ENCODE measurements at places on chromosomes 1 and 21. TPM values are rescaled to one million over a fixed set of nuclear protein-coding genes. Genes with fewer than 3 reads are reported as not detected.

DNA sequence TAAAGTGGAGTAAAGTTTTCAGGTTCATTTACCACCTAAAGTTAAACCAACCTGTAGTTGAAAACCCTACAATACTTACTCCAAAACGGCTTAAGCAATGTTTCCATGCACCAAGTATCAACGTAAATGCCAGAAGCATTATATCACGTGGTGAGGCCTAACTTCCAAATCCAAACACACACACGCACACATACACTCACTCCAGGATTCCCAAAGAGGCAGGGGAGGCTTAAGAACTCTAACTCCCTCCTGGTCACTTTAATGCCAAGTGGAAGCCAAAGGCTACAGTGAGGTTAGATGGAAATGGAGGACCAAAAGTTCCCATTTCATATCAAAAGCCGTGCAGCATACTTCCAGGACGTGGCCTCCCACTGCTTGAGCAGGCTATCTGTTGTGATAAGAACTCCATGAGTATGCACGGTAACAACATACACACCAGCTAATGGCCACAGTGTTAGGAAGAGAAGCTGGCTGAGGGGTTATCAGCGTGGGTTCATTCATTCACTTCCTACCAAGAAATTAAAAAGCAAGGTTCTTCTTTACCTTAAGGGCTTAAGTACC is 224.1 kb downstream of the SLC45A1 start:
- DNase-seq = no peak

- peak; percentile 51 for DNase-seq
These were observed 510 bp downstream of the DENND4B start for GRCh38 chr1:153945795-153946621.

DNA sequence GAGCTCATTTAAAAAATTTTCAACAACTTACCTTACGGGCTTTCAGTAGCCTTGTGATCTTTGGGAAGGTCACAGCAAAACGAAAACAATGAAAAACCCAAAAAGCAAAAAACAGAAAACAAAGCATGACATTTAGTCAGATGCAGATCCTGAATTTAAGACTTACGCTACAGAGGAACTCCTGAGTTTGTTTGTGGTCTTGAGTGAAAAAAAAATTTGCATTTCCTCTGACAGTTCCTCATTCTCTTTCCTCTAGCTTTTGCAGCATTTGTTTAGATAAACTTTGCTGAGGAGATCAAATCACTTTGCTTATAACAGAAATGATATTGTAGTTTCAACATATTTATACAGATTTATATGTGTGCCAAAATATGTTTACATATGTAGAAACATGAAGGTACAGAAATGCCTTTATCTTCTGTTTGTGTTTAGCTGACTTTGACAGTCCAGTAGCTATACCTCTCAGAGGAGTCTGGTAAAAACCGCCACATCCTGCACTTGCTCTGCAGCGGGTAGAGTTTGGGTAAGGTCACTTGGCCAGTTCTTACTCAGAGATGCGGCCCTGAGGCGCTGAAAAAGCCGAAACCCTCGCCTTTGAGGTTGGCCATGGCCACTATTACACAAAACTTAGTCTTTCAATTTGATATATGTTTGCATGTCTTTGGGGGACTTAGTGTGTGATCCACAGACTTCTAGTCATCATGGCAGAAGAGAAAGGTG is 142.5 kb downstream of the TNR start:
- DNase-seq = no peak

Gene ADAM30
- not detected for total RNA-seq

- DNase-seq = no peak
These were observed 11.4 kb downstream of the SLC45A3 start for GRCh38 chr1:205668951-205669340.

DNA sequence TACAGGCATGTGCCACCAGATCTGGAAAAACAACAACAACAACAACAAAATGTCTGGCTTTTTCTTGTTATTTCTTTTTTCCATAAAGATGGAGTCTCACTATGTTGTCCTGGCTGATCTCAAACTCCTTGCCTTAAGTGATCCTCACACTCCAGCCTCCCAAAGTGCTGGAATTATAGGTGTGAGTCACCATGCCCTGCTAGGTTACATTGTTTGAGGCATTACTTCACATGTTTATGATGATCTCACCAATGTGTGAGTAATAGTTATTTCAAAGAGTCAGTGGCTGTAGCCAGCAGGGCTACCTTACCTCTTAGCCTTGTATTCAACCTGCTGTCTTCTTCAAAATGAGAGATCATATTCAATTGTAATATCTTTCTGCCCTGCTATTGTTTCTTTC is 445.7 kb downstream of the AMY1C start:
- DNase-seq = peak; percentile 43

Gene C1orf141
- not detected for total RNA-seq

DNA sequence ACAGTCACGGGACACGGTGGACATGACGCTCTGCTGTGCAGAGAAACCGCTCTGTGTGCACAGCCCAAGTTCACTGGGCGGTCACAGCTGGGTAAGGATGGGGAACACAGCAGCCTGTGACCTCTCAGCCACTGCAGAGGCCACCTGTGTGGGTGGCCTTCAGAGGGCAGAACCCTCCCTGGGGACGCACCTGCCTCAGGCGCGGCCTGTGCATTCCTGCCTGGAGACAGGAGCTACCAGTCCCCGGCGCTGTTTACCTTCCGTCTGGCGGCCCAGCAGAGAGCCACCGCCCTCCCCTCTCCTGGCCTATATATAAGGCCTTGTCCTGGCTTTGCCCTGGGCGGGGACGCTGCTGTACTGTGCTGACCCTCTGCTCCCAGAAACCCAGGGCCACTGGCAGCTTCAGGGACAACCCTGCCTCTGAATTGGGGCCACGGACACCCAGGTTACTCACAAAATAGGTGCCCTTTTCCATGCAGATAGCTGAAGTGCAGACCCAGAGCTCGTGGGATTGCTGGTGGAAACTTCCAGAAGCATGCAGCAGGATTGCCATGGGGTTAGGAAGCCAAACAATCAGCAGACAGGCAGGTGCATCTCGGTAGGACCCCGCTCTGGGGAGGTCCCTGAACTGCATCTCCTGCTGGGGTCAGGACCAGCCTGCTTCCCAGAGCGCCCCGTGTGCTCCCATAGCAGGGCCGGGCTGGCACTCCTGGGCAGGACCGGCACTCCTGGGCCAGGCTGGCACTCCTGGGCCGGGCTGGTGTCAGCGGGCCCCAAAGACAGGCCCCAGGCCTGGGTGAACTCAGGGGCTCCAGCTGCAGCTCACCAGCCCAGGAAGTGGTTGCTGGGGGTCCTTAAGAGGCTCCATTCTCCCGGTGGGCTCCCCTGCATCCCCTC is 83.6 kb downstream of the SIK1 start:
- no peak for DNase-seq

DNA sequence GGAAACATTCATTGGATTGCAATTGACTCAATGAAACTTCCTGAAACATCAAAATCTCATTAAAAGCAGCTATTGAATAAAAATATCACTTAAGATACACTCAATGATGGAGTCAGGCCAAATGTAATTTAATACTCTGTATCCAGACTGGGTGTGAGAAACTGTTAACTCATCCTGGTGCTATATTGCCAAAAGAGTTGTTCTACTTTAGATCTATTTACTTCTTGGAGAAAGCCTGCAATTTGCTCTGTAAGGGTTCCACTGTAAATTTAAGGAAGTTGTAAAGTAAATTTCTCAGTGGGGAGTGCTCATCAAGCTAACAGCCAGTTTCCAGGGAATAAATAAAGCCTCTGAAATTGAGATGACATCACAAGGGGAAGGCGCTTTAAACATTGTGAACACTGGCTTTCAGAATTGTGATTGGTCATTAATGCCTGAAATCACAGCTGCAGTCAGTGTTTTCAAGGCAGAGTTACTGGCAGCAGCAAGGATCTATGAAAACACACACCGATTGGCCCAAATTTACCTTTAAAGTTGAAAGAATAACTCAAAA is 91.4 kb downstream of the OLFM3 start:
- peak; percentile 3 for DNase-seq

DNA sequence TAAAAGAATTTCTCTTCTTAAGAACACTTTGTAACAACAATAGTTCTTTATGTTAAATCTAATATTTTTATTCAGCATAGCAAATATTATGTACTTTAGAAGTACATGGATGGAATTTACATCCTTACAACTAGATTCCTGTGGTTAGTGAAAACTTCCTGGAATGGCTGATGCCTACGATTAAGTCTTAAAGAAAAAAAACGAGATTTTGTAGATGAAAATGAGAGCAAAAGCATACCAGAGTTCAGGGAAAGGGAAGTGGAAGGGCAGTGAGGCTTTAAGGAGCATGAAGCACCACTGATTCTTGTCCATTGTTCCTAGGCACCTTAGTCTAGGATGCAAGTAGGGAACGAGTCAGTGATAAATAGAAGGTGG is 26.7 kb downstream of the CFH start:
- peak; percentile 36 for DNase-seq

DNA sequence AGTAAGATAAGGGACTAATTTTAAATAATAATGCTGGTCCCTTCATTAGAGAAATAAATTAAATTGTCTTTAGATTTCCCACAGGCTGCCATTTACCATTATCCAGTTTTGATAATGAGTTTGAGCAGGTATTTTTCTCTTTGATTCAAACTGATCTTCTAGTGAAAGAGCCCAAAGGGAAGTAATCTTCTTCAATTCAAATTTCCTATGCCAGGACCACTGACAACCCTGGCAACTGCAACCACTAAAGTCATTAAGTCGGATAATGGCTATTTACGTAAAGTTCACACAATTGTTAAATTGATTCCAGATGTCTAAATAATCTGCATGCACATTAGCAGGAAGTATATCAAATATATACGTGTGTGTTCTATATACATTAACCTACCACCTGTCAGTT is 399.3 kb downstream of the PTPRC start:
- DNase-seq = no peak

GRCh38 chr21:34519016-34519415 is 7.0 kb upstream of the KCNE1 start:
- no peak for DNase-seq

DNA sequence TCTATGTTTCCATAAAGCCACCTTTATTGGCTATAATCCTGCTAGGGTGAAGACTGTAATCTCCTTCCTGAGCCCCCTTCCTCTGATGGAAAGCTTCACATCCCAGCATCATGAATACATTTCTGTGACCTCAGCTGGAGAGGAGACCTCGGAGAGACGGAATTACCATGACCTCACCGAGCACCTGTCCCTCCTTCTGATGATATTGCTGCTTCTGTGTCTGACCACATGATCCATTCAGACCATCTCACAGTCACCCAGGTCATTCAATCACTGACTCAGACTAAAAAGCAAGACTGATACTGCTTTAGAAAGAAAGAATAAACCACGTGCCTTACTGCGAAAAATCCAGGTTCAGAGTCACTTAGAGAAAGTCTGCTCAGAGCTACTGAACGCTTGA is 8.8 kb downstream of the KCND3 start:
- no peak for DNase-seq

Gene SLC2A5
- 1.7 TPM for total RNA-seq

Gene C4BPA
- total RNA-seq = not detected

DNA sequence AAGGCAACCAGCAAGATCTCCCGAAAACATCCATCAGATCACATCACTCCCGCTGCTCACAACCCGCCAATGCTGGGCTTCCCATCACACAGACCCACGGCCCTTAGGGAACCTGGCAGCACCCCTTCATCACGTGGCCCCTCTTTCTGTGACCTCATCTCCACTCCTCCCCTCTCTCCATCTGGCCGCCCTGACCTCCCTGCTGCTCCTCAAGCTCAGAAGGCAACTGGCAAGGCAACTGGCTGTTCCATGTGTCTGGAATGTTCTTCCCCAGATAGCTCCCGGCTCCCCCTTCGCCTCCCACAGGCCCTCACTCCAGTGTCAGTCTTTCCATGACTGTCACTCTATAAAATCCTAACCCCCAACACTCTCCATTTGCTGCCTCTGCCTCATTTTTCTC is 113.0 kb upstream of the ERG start:
- no peak for DNase-seq

GRCh38 chr1:119674111-119674526 is 26.1 kb upstream of the ZNF697 start:
- no peak for DNase-seq

All from H4 (cell line).